Stimulated activated CD8-positive, alpha-beta memory T cell treated with anti-CD3 and anti-CD28 coated beads, Interleukin-2, amount 100 ng/mL, for 1 hour (primary cell): ENCODE measurements at places on chromosomes 1 and 21.
A peak's percentile ranks its signal among the peaks of the same experiment; 100 is the strongest.

DNA sequence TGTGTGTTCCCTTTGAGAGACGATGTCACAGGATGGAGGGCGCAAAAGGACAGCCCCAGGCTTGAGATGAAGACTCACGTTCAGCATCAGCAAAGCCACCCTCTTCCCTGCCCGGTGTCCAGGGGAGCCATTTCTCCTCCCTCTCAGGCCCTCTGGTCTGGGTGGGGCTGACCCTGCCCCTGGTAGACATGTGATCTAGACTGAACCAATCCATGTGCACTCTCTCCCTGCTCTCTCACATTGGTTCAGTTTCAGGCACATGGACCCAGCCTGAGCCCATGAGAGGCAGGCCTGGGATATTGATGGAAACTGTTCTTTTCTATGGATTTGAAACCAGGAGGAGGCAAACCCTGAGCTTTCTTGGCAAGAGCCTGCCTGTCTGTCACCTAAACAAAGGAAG lies 115.6 kb upstream of the IGSF21 start:
- no peak for DNase-seq

- DNase-seq: no peak
These were observed 797 bp downstream of the CC2D1B start for GRCh38 chr1:52365071-52365745.

DNA sequence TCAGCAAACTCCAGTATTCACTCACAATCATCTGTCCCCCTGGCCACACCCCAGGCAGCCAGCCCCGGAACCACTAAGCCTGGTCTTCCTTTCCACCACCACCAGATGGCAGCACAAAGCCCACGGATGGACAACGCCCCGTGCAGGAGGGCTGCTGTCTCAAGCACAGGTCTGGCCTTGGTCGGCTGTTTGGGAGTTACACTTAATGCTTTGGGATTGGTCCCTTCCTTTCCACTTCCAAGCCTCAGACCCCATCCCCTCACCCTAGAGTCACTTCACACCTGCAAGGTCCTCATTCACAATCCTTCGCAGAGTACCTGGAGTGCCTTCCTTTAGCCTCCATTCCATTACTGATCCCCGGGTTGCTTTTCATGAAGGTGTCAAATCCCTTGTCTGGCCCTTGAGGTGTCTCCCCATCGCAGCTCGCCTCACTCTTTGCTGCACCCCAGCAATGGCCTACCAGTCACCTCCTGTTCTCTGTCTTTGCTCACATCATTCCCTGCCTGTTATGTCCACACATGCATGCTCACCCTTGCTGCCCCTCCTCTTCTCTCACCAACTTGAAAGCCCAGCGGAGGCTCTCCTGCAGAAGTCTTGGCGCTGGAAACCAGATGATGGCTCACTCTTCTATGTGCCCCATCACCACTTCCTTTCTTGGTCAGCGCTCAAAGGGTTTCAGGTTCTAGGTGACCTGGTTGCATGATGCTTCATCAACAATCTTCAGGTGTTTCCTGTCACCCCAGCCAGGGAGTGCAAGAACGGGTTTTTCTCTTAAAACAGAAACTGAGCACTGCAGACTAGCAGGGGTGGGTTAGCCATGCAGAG lies 24.9 kb upstream of the KCNA2 start:
- peak; percentile 74 for DNase-seq

DNA sequence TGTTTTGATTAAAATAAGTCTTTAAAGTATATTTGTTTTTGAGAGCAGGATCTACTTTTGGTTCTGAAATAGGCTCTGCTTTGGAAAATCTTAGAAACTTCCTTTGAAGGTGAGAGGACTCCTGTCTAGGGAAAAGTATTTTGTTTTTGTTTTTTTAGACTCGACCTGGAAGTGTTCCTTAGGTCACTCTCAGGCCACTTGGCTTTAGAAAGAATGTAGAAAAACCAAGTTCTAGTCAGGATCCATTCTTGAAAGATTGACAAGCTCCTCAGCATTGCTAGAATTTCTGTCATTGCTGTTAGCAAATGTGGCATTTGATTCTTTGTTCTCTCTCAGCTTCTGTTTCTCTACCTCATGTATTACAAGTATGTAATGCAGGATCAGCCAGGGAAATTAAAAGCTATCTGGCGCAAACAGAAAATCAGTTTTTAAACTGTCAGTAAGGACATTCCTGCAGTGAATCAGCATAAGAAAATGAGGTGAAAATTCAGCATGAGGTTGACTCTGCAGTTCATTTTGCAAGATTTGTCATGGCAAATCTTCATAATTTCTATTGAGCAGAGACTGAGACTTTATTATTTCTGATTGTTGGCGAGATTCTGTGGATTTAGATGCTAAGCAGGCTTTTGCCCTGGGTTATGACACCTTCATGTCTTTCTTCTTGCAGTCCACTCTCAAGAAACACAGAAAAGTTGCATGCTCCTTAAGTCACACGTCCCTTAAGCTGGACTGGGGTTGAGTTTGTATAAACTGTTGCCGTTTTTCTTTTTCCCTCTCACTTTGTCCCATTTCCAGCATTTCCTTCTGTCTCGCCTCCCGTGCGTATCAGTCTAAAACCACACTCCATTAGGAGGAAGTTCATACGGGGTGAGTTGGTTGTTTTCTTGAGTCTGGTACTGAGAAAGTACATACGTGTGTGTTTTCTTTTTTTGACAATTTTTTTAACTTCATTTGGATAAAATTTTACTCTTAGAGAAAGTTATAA lies 12.6 kb downstream of the NTPCR start:
- no peak for DNase-seq

DNA sequence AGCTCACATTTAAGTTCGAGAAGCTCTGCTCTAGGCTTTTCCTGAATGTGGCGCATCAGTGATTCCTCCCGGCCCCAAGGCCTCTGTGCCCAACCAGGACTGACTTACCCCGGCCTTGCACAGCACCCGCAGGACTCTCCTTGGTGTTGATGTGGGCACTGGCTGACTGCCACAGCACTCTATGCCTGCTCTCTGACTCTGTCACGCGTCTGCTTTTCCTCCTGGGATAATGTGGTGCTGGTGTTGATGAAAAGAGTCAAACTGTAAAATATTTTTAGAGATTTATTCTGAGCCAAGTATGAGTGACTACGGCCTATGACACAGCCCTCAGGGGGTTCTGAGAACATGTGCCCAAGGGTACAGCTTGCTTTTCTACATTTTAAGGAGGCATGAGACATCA lies 15.5 kb upstream of the SLC2A5 start:
- no peak for DNase-seq

GRCh38 chr1:179939941-179940340 lies 14.7 kb upstream of the CEP350 start:
- DNase-seq: no peak

GRCh38 chr1:94336991-94337390 lies 81.2 kb upstream of the ABCD3 start:
- no peak for DNase-seq

DNA sequence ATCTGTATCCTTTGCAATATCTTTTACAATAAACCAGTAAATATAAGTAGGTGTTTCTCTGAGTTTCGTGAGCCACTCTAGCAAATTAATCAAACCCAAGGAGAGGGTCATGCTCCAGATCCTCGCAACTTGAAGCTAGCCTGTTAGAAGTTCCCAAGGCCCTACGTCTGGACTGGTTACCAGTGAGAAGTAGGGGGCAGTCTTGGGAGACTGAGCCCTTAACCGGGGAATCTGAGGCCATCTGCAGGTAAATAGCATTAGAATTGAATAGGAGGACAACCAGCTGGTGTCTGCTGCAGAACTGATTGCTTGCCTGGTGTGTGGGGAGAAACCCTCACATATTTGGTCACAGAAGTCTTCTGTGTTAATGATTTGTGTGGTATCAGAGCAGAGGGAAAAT lies 190.5 kb downstream of the RYR2 start:
- DNase-seq: no peak
